ENCODE measurements at places on chromosomes 2 and 18.

DNA sequence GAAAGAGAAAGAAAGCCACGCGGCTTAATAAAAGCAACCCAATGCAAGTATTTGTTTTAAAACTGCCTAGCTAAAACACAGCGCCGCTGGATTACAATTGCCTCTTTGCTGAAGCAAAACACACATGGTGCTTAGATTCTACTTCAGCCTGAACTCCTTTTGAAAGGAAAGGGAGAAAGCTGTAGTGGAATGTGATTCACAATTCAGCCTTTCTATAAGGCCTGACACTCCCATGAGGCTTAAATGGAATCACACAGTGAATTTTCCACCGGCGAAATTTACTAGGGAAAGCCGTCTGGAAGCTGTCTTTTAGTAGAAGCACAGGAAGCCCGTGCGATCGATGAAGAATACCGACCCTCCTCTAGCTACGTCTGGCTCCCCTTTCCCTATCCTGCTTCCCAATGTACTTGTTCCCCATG lies 348.0 kb downstream of the DLGAP1 start:
- no peak for DNase-seq

DNA sequence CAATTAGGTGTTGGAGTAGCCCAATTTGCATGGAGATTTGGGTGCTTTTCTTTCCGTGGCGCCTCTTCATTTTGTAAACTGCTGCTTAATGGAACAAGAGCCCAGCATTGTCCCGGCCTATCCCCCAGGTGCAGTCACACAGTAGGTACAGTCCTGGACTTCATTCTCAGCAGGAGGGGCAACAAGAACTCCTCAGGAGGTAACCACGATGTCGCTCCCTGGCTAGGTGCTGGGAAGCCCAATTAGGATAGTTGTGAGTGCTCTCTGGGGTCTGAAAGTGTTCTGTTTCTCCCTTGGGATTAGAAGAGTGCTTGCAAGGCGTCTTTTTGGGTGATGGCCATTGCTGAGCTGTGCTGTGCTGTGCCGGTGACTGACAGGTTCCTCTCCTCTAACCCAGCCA lies 53.8 kb downstream of the CABLES1 start:
- DNase-seq: no peak

DNA sequence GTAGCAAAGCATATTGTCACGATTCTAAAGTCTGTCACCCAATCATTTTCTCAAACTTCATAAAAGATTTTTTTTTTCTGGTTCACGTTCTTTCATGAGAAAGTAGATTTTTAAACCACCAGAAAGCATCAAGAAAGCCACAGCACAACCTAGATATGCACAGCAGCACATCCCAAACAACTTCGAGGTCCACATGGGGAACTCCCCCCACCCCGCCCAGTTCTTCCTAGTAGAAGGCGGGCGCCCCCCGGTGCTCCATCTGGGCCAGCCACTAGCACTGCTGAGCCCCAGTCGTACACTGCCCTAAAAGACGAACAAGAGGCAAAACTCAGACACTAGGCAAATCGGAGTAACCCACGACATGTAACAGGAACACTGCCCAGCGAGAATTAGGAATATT lies 15.5 kb downstream of the HDLBP start:
- DNase-seq: no peak

- no peak for DNase-seq
These were observed 1090.0 kb downstream of the BCL11A start for GRCh38 chr2:59463426-59463825.

DNA sequence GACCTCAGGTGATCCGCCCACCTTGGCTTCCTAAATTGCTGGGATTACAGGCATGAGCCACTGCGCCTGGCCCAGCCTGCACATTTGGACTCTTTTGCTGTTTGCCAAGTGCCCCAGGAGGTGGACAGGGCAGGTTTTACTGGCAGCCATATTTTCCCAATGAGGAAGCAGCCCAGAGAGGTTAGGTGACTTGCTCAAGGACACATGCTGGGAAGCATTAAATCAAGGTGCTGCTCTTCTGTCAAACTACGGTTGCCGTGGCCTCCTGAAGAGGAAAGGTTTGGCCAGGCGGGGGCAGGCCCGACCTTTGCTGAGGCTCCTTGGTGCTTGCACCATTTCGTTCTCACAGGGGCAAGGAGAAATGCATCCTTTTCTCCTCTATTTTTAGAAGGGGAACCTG lies 44.0 kb downstream of the DNMT3A start:
- no peak for DNase-seq

- DNase-seq: no peak
These were observed 121.8 kb downstream of the EPB41L3 start for GRCh38 chr18:5421981-5422380.

- DNase-seq: peak; percentile 44
These were observed 1.7 kb upstream of the ZNF532 start for GRCh38 chr18:58862851-58863538.

DNA sequence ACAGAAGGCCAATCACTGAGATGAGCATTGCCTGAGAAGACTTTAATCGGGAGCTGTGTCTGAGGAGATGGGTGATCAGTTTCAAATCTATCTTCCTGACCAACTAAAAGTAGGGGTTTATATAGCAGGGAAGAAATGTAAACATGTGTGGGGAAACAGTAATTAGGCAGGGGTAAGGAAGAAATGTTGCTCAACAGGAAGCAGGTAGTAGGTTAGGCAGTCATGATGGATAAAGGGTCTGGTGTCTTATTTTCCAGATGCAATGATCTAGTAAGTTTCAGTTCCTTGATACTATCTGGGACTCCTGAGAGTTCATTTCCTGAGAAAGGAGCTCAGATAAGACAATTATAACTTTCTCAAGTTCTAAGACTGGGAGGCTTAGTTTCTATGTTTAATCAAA lies 33.8 kb upstream of the DNAJC10 start:
- no peak for DNase-seq

DNA sequence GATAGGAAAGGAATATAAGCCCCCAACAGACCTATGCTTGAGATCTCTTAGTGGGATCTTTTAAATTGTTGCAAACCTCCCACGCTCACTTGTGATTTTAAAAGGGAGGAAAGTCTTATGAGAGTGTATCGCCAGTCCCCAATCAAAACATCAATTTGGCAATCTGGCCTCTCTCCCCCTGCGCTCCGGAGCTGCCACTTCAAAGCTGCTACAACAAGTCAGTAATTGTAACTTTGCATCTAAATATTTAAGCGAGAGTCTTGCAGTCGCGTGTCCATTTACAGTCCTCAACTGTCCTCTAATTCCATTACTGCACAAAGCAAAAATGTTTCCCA lies 8.4 kb downstream of the PAX3 start:
- no peak for DNase-seq

DNA sequence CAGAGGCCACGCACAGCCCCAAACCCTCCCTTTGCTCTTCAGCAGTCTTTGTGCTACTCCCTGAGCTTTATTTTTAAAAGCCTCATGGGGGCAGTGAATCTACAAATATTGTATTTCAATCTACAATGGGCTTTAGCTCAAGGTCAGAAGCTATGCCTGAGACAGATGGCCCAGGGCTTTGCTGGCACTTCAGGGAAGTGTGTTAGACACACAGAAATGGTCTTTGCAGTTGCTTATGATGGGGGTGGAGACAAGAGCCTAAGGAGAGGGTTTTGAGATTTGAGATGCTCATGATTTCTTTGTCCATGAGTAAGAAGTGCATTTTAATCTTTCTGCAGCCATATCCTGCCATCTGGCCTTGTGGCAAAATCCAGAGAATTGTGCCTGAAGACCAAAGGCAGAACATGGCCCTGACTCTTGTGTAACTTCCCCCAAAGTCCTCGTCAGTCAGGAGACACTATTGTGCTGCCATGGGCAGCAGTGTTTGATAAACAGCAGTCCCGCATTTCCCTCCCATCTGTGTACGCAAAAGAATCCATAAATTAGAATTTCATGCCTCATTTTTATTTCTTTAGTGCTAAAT lies 92.6 kb downstream of the VAPA start:
- peak; percentile 5 for DNase-seq

- no peak for DNase-seq
These were observed 235.6 kb upstream of the CDH2 start for GRCh38 chr18:28412521-28412920.
